Fibroblast of villous mesenchyme (primary cell): ENCODE measurements at places on chromosomes 6 and 20.

DNA sequence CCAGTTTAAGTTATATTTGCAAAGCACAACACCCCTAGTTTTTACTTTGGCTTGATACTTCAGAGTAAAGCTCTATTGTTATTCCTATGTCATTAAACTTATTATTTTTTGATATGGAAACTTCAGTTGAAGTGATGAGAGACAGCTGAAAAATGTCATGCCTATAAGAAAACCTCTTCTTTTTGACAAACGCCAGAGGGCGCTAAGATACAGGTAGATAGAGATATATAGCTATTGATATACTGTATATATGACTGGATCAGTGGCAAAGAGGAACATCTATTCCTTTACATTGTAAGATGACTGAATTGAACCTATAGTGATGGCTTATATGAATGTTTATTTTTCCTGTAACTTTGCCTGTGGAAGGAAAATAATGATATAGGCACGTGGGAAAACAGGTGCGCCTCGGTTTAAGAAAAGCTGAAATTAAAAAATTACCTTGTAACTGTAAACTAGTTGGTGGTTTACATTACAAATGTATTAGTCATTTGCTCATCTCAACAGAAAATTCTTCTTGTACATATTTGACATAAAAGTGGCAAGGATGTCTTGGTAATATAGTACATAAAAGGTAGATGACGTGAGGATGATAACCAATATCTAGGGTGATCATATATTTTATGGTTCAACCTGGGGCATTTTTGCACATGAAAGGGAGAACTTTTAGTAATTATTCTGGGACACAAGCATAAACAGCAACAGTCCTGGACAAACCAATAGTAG lies 74.1 kb downstream of the LAMA4 start:
- DNase-seq: peak; percentile 91

GRCh38 chr6:26033941-26034354 lies 53.3 kb upstream of the HFE start:
- DNase-seq: no peak

DNA sequence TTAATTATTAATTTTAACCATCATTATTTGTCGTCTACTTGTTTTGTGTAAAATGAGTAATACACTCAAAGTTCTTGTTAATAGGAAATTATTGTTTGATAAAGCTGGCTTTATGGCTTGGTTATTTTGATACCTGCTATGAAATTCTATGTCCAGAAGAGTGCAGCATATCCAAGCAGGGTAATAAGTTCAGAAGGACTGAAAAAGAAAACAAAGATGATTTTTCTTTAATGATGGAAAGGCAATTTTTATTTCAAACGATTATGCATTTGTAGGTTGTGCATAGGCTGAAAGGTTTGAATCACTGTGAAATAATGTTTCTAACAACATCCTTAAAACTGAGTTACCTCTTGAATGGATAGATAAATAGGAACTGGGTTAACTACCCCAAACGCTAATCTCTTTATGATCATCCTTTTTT lies 1.4 kb upstream of the MAN1A1 start:
- peak; percentile 67 for DNase-seq

- no peak for DNase-seq
These were observed 568.0 kb upstream of the MARCKS start for GRCh38 chr6:113289166-113289565.

DNA sequence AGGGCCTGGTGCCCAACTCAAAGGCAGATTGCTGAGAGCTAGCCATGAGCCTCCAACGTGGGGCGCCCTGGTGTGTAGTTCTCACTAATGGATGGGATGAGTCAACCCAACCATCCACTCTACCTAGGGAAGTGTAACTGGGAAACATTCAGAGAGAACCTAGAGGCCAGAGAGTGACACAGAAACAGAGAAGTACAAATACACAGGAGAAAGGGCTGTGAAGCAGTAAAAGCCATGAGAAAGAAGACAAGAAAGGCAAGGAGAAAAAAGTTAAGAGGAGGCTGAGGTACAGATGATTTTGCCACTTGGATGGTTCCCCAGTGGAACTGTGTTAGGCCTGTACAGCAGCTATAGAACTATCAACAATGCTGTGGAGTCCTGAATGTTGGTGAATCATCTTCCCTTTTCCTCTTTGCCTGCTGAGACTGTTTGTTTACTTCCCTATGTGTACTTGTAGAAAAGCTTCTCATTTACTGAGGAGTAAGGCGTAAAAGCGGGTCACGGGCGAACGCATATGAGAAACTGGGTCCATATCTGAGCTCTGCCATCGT lies 39.0 kb downstream of the MAN1A1 start:
- DNase-seq: peak; percentile 40
